ENCODE measurements at places on chromosomes 7 and 10.

DNA sequence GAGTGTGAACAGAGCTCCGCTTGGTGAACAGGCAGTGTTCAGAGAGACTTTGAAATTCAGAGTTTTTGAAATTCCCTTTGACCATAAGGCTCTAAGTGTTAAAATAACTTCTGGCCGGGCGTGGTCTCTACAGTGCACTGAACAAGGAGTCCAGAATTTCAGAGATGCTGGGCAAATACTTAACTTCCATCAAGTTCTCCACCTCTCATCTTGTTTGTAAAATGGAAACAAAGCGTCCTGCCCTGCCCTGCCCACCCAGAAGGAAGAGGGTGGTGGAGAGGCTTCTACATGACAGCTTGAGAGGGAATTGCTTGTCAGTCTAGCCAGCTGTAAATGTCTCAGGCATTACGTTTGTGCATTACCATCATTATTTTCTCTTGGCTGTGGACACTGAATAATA lies 102.6 kb downstream of the RGS10 start:
- DNase-seq = no peak

DNA sequence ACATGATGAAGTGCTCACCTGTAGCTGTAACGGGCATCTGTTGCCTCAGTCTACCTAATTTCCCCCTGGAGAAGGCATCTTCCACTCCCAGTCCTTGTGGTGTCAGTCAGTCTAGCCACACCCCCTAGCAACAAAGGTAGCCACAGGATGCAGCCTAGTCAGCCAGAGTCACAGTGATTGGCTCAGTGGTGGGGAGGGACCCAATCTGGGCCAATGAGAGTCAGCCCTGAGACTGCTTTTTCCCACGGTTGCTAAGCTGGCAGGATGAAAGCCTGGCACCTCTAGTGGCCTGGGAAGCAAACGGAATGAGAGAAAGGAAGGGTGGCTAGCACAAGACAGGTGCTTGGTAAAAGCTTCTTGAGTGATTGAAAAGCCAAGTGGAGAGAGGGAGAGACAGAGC lies 118.6 kb downstream of the SH3PXD2A start:
- no peak for DNase-seq

DNA sequence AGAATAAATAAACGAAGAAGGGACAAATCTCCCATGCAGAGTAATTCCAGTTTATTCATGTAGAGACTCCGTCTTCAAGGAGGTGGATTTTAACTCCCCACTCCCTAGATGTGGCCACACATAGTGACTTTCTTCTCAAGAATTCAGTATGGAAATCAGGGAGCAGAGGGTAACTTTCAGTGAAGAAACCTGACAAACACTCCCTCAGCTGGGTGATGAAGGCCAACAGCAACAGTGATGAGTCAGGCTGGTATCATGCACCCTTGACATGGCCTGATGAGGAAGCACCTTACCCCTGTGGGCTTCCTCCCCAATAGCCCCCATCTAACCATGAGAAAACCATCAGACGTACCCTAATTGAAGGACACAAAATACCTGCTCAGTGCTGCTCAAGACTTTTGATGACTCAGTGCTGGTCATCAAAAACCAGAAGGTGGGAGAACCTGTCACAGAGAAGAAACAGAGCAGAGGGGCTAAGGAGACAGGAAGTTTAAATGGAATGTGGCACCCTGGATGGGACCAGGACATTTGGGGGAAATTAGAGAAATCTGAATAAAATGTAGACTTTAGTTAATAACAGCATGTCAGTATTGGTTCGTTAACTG lies 50.6 kb downstream of the ADAMTS14 start:
- no peak for DNase-seq

DNA sequence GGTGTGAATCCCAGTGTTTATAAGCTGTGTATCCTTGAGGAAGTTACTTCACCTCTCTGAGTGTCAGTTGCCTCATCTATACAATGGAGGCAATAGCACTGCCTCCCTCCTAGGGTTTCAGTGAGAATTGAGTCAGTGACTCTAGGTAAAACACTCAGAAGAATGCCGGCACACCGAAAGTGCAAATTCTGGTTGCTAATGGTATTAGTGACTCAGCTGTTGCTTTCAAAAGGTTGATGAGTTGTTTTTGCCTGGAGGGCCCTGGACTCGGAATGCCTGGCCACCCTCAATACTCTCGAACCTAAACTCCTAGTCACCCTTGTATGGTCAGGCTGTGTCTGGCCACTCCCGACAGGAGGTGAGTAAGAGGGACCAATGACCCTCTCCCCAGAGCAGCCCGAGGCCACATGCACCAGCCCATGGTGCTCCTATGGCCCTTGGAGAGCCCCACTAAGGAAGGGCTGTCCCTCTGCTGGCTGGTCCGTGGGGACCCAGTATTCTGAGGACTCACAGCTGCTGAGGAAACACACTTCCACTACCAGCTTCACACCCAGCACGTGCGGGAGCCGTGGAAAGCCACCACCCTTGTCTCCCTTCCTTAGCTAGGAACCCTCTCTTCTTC lies 60.2 kb downstream of the CALML3 start:
- DNase-seq = no peak

DNA sequence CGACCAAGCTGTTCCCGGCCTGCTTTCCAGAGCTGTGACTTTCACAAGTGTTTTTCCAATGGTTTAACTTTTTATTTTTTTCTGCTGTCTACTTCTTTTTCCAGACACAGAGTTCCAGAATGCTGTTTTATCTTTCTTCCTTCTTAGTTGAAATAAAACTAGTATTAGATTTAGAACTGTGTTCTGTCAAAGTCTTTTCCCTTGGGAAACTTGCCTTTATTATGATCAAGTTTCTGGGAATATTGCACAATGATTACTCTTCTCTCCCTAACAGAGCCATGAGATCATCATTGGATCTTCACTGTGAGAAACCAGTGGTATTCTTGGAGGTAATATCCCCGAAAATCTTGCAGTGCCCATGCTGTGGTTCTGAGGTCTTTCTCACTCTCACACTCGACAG lies 104.9 kb upstream of the KCND2 start:
- no peak for DNase-seq

DNA sequence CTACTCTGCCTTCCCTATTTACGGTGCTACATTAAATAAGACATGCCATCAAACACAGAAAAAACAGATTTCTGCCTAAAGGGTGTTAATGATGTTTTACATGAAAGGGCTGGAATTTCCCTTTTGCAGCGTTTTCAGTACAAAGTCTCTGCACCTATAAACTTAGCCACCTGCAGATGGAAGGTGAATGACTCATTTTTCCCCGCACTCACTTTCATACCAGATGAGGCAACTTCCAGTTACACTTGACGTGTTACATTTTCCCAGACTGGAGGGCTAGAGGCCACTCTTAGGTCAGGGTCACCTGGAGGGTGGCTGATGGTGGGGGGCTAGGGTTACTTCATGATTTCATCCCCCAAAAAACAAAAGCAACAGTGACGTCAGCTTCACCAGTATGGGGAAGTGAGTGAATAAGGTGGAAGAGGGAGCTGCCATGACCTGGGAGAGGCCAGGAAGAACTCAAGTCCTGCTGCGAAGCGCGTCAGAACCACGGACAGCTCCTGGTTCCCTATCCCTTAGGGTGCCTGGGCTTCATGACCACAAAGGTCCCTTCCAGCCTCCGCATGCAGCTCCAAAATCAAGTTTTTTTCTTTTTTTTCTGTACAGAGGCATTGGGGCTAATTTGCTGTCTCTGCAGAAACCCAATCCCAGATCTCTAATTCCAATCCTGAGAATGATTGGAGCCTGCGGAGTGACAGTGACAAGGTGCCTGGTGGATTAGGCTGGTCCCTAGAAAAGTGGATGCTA lies 94.0 kb downstream of the ADARB2 start:
- no peak for DNase-seq

- no peak for DNase-seq
These were observed 252.8 kb upstream of the GPR26 start for GRCh38 chr10:123413353-123413752.

DNA sequence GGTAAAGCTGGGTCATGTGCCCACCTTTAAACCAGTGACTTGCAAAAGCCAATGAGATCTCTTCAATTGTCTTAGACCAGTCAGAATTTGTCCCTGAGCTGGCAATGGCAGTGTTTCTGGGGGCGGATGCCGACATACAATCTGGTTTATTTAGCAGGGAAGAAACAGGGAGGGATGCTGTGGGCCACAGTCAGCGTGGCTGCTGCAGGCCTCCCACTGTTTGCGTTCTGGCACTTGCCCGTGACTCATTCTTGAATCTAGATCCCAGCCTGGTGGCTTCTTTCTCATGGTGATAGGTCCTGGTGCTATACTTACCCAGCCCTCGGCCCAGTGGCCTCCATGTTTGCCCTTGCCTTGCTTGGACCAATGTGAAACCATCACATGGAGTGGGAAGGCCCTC lies 3.1 kb upstream of the CPA1 start:
- DNase-seq = no peak

- no peak for DNase-seq
These were observed 125.8 kb downstream of the PCLO start for GRCh38 chr7:83036721-83037380.

DNA sequence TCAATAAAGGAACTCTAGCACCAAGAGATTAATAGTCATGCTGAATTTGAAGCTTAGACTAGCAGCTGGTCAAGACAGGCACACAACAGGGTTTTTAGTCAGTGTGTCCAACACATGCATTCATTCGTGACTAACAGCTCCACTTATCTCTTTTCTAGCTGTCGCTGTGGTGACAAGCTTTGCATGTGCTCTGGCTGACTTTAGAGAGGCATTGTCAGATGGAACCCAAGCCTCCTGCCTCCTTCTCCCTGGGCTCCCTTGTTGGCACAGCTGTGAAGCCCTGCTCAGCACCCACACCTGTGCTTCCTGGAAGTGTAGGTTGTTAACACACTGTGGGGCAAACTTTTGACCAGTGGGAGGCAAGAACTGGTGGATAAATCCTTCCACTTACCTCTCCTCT lies 9.8 kb upstream of the AGK start:
- no peak for DNase-seq

- DNase-seq = no peak
These were observed 2.0 kb downstream of the DBNL start for GRCh38 chr7:44046321-44047061.

- no peak for DNase-seq
These were observed 274.4 kb upstream of the YAE1 start for GRCh38 chr7:39291628-39292410.

DNA sequence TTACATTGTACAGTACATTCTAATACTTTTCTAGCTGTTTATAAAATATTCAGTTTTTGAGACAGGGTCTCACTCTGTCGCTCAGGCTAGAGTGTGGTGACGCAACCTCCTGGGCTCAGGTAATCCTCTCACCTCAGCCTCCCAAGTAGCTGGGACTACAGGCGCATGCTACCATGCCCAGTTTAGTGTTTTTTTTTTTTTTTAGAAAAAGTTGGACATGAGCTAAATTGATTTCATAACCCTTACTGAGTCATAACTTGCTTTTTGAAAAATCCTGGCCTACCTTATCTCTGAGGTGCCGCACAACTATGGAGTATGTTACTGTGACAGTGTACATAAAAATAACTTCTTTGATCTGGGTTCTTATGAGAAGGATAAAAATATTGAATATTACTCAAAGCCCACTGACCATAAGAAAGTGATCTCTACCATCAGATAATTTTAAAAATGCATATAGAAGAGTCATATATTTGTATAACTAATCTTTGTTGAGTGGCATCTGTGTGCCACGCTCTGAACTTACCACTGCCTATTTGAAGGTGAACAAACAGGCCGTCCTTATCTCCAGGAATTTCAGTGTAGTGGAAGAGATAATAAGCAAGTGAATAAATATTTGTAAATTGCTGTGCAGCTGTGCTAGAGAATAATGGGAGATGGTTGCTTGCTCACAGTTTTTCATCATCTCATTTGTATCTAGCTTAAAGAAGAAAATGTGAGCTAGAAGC lies 73.2 kb downstream of the PPP1R9A start:
- DNase-seq = no peak

DNA sequence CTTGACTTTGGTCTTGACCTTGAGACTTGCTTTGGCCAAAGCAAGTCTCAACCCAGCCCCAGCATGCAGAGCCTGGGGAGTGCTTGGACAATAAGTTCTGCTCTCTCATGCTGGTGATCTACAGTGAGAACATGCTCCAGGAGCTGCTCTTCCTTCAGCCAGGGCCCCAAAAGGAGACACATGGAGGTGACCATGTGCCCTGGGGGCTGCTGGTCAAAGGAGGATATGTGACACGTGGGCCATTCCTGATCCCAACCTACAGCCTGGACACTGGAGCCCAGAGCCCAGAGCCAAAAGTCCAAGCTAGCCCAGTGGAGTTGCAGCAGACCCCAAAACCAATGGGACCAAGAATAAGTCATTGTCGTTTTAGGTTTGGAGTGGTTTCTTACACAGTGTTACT lies 78.2 kb upstream of the CHST15 start:
- DNase-seq = no peak

- no peak for DNase-seq
These were observed 47.3 kb upstream of the OIT3 start for GRCh38 chr10:72846238-72846637.

DNA sequence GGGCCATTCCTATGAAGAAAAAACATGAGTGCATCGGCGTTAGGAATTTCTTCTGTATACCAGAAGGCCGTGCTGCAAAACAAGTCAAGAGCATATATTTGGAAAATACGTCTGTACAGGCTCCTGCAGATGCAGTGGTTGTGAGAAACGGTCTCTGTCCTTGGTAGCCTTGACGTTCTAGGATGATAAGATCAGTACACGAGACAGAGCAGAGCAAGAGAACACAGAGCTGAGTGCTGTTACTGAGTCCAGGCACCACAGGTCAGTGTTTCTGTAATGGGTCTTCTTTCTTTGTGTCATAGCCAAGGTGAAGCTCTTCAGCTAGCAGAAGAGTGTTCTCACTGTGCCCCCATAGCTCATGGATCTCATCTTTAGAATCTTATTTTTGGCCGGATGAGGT lies 62.8 kb downstream of the WDR37 start:
- no peak for DNase-seq

GRCh38 chr10:76921383-76922010 lies 716.1 kb downstream of the KCNMA1 start:
- DNase-seq = no peak

DNA sequence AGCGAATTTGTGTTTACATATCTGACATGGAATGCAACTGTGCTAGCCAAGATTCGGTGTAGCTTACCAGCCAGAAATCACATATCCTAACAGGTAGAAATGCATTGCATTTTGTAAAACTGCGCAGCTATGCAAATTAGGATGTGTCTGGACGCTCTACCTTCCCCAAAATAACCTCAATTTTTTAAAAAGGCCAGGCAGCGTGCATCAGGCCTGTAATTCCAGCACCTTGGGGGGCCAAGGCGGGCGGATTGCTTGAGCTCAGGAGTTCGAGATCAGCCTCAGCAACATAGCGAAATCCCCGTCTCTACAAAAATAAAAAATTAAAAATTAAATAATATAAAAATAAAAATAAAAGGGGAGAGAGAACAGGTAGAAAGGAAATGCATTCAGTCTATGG lies 305.0 kb downstream of the TYW1 start:
- no peak for DNase-seq
